ENCODE measurements at places on chromosomes 6 and 20.

DNA sequence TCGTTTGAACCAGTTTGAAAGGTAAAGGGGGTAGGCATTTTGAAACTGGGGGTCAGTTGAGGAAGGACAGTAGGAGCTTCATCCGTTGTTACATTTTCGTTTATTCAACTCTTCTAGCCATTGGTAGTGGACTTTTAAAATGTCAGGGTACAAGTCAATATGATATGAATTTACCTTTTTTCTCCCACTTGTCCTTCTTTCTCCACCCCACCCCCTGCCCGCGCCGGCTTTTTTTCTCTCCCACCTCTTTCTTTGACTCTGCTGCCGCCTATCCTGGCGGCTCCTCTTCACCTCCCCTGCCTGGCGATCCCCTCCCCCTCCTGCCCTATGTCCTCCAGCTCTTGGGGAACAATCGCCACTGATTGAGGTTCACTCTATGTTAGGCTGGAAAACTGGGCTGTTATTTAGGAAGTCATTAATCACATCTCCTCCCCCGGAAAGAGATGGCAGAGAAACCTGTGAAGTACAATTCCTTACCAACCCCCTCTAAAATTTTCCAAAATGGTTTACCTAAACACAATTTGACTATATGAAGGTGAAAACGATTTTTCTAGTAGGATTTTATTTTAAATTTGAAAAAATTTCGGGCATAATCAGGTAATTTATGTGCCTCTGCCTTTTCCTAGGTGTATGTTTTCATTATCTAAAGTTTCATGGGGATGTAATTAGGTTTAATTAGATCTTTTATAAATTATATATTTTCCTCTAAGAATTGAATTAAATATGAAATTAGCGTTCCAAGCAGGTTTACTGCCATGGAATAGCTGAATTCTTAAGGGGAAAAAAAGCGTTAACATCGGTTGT is 778 bp upstream of the LIN28B start:
- peaks cover 97% of the 10 kb centered on the region for H3K27me3 ChIP-seq
- no peaks in the 10 kb centered on the region for H3K4me1 ChIP-seq

- no peak for DNase-seq
- H3K27me3 ChIP-seq = no peaks in the 10 kb centered on the region
- peaks cover 41% of the 10 kb centered on the region for H3K4me1 ChIP-seq
Observed at GRCh38 chr6:47729457-47729856, 31.1 kb downstream of the ADGRF4 start.

DNA sequence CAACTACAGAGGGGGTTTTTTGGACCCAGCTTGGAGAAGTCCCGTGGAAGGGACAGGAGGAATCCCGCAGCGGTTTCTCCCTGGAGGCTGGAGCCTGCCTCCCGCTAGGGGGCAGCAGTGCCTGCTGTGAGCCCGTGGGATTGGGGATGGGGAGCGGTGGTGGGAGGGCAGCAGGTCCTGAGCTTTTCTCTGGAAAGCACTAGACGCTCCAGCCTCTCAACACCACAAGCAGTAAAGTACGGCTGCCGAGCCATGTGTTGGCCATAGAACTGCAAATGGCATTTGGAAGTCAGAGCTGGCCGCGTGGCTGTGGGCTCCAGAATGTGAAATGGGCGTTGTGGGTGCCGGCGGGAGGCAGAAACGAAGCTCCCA is 47.8 kb downstream of the GMPR start:
- no peaks in the 10 kb centered on the region for H3K4me1 ChIP-seq
- H3K4me3 ChIP-seq = no peak overlapping the region
- no peak for DNase-seq
- no peaks in the 10 kb centered on the region for H3K27me3 ChIP-seq

DNA sequence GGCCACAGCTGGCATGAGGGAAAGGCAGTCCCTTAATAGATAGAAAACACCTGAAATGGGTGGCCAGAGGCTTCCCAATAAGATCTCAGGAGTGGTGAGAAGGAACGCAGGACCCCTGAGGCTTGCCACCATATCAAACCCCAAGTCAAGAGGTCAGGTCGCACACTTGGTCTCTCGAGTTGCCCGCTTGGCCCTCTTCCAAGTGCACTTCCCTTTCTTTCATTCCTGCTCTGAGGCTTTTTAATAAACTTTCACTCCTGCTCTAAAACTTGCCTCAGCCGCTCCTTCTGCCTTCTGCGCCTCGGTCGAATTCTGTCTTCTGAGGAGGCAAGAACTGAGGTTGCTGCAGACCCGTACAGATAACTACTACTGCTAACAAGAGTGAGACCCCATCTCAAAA is 64.2 kb downstream of the SLC2A10 start:
- no peak for DNase-seq
- no peak overlapping the region for H3K4me3 ChIP-seq
- no peaks in the 10 kb centered on the region for H3K36me3 ChIP-seq
- H3K27ac ChIP-seq = no peak overlapping the region

DNA sequence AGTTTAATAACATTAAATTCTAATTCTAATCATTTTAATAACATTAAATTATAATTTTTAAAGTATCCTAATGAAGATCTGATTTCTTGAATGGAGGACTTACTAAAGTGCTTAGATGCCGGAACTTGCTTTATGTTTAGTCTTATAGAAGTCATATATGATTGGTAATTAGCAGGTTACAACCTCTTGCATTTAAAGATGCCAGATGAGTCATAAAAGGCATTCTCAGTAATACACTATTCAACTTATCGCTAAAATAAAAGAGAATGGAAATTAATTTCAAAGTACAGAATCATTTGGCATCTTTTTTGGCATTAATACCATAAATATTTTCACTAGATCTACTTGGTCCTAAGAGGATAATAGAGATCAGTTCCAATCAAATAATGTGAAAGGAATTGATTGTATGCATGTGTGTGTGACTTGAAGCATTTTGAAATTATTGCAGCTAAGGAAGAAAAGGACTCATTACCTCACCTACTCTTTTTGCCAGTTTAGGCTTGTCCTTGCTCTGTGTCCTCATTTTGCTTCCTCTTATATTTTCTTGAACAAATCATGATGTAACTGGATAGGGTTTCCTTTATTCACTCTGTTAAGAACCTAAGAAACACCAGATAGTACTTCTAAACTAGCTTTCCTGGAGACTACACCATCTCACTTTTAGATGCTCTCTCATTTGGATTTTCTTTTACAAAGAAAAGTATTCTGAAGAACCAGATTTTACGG is 2.7 kb downstream of the COL21A1 start:
- H3K36me3 ChIP-seq = no peaks in the 10 kb centered on the region
- H3K27ac ChIP-seq = peak overlapping the region; percentile 35
- H3K27me3 ChIP-seq = no peaks in the 10 kb centered on the region
- H3K4me1 ChIP-seq = peaks cover 32% of the 10 kb centered on the region
- no peak for DNase-seq

- H3K27me3 ChIP-seq = no peaks in the 10 kb centered on the region
- no peak for DNase-seq
- no peak overlapping the region for H3K4me3 ChIP-seq
- H3K27ac ChIP-seq = no peak overlapping the region
- H3K36me3 ChIP-seq = no peaks in the 10 kb centered on the region
Observed at GRCh38 chr6:25237579-25237978, 41.6 kb upstream of the CARMIL1 start.

DNA sequence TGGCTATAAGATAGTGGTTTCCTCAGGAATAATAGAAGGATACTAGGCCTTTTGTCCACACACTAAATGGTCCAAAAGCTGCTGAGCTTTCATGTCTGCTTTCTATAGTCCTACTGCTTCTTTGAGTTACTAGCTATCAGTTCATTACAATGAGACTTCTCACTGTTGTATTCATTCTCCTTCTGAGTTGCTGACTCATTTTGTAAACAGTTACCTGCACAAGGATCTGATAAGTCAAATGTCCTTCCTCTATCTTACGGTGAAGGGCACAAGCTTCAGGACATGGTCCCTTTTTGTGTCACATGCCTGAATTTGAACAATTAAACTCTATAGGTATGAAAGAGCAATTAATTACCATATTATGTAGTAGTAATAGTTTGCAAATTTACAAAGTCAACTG is 90.5 kb downstream of the MAN1A1 start:
- H3K36me3 ChIP-seq = no peaks in the 10 kb centered on the region
- H3K4me3 ChIP-seq = no peak overlapping the region
- no peak overlapping the region for H3K27ac ChIP-seq
- H3K27me3 ChIP-seq = peaks cover 4% of the 10 kb centered on the region
- DNase-seq = no peak

Measured in RWPE2 (cell line).